ENCODE measurements at places on chromosomes 13 and 19.

GRCh38 chr13:106756446-106756845 is 188.5 kb upstream of the ARGLU1 start:
- DNase-seq = no peak

DNA sequence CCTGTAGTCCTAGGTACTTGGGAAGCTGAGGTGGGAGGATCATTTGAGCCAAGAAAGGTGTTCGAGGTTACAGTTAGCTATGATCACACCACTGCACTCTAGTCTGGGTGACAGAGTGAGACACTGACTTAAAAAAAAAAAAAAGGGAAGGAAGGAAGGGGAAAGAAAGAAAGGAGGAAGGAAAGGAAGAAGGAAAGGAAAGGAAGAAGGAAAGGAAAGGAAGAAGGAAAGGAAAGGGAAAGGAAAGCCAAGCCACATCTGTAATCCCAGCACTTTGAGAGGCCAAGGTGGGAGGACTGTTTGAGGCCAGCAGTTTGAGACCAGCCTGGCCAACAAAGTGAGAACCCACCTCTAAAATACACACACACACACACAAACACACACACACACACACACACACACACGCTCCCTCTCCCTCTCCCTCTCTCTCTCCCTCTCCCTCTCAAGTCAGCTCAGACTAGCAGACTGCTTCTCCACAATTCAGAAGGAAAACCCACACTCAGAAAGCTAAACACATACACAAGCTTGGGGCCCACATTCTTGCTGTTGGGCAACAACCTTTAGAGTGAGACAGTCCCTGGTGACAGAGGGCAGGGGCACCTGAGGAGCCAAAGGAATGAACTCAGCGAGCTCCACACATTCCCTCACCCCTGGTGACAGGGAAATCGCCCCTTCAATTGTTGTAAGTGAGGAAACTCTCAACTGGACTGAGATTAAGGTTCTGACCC is 2.7 kb downstream of the ZNF709 start:
- DNase-seq = no peak

DNA sequence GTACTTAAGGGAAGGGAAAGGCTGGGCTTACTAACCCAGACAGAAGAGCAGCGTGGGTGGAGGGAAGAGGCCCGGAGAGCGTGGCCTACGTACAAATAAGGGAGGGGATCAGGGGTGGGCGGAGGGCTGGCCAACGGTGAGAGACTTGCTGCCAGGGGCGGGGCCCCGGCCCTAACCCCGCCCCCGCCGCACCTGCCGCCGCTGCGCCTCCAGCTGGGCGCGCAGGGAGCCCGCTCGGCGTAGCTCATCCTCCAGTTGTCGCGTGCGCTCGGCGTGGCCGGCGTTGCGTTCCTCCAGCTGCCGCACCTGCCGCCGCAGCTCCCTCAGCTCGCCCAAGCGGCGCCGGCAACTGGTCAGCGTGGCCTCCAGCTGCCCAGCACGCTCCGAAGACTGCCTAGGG is 5.7 kb downstream of the HOOK2 start:
- DNase-seq = no peak

GRCh38 chr19:33193865-33194362 is at the start of gene LRP3:
Gene LRP3 (plus strand): TSS chr19:33194330. CDS start chr19:33194786, 456 bp downstream.
- peak; percentile 43 for DNase-seq

GRCh38 chr13:48161530-48162179 is 66.8 kb upstream of the MED4 start:
- DNase-seq = no peak

- no peak for DNase-seq
Measured at GRCh38 chr19:50795664-50796073, 5.5 kb downstream of the ACP4 start.

DNA sequence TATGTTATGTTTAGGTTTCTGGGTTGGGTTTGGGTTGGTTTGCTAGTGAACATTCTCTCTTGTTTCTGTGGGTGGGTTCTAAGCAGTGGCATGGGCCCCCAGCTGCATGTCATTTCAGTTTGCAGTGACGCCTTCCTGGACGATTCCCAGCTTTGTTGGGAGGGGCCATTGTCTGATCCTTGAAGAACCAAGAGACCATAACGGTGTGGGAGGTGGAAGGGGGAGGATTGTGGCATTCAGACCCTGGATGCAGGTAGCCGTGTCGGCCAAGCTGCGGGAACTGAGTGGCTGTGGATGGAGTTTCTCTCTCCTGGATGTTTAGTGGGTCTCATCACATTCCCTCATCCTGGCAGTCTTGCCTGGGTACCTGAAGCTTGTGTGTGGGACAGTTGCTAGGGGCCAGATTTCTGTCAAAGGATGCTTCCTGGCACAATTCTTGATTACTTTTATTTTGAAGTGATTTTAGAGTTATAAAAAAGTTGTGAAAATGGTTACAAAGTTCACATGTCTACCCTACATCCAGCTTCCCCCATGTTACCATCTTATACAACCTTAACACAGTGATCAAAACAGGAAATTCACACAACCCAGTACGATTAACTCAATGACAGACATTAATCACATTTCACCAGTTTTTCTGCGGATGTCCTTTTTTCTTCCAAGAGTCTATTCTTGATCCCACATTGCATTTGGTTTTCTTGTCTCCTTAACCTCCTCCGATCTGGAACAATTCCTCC is 123.8 kb downstream of the SIPA1L3 start:
- no peak for DNase-seq
